Fibroblast of lung (primary cell): ENCODE measurements at places on chromosomes 7 and 10. TPM values are rescaled to one million over a fixed set of nuclear protein-coding genes. Genes with fewer than 3 reads are reported as not detected.
A peak's percentile ranks its signal among the peaks of the same experiment; 100 is the strongest.

SND1 gene
- polyA plus RNA-seq, result 137 and 166 TPM in 2 replicates

POLR3A gene
- 11.6 and 17.1 TPM in 2 replicates for polyA plus RNA-seq

SCIN gene
- polyA plus RNA-seq, result 0.02 and 0.08 TPM in 2 replicates

NUTM2B gene
- polyA plus RNA-seq, result 0.15 and 0.33 TPM in 2 replicates

TUBB8 gene
- polyA plus RNA-seq, result not detected in 2 replicates

C10orf62 gene
- polyA plus RNA-seq, result not detected in 2 replicates

TMEM229A gene
- polyA plus RNA-seq, result not detected in 2 replicates

FAM237B gene
- 0.03 TPM in 1 of 2 replicates, not detected in the other for polyA plus RNA-seq

DNA sequence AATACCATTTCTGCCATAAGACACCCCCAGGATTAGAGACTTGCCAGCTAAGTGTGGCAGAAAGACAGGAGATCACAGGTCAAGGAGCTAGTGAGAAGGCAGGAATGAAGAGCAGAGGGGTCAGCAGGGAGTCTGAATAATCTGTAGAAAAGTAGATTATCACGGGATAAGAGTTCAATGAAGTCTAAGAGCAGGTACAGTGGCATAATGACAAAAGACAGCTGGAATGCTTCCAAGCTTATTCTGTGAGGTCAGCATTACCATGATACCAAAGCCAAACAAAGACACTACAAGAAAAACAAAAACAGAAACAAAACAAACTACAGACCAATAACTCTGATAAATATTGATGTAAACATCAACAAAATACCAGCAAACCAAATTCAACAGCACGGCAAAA is 20.8 kb downstream of the PILRA start:
- H3K27ac ChIP-seq, result no peak overlapping the region
- peaks cover 6% of the 10 kb centered on the region for H3K27me3 ChIP-seq
- no peaks in the 10 kb centered on the region for H3K36me3 ChIP-seq
- no peak for DNase-seq

DNA sequence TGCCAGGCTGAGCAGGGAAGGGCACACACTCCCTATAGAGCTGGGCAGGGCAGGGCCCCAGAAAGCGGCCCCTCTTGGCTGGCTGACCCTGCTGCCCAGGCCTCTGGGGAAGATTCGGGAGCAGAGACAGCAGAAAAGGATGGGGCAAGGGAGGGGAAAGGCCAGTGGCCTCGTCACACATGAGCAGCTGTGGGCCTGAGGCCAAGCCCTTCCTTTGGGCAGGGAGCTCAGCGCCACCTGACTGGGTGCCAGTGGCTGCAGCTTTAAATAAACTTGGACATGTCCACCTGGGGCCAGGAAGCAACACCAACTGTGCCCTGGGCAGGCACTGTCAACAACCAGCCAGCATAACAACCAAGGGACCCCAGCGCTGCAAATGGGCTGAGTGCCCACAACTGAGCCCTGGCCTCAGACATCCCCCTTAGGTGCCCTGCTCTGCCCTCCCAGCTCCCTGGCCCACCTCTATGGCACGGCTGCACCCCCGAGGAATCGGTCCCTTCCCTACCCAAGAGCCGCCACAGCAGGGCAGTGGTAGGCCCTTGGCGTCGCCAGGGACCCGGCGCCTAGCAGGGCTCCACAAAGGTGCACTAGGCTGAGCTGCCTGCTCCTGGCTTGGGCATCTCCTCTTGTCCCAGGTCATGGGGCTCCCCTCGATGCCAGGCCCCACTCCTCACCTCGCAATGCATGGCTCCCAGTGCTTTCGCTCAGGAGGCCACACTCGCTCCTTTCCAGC is 2.6 kb downstream of the CAMK2B start:
- no peak overlapping the region for H3K27ac ChIP-seq
- no peak overlapping the region for H3K4me3 ChIP-seq
- no peaks in the 10 kb centered on the region for H3K4me1 ChIP-seq
- peaks cover 34% of the 10 kb centered on the region for H3K27me3 ChIP-seq
- DNase-seq, result no peak
- no peaks in the 10 kb centered on the region for H3K36me3 ChIP-seq

GRCh38 chr10:95505641-95506040 is 55.5 kb downstream of the SORBS1 start:
- H3K4me3 ChIP-seq, result no peak overlapping the region
- H3K36me3 ChIP-seq, result no peaks in the 10 kb centered on the region
- no peaks in the 10 kb centered on the region for H3K27me3 ChIP-seq
- no peak overlapping the region for H3K27ac ChIP-seq
- H3K4me1 ChIP-seq, result no peaks in the 10 kb centered on the region
- DNase-seq, result no peak

GRCh38 chr10:78811174-78811573 is 257.6 kb upstream of the ZMIZ1 start:
- no peaks in the 10 kb centered on the region for H3K4me1 ChIP-seq
- no peak overlapping the region for H3K27ac ChIP-seq
- DNase-seq, result no peak
- no peak overlapping the region for H3K4me3 ChIP-seq
- H3K27me3 ChIP-seq, result peaks cover 5% of the 10 kb centered on the region

GRCh38 chr7:43653466-43653865 is 70.6 kb downstream of the STK17A start:
- peaks cover 33% of the 10 kb centered on the region for H3K4me1 ChIP-seq
- no peak overlapping the region for H3K27ac ChIP-seq
- peak; percentile 80 for DNase-seq

- peaks cover 7% of the 10 kb centered on the region for H3K4me1 ChIP-seq
- no peaks in the 10 kb centered on the region for H3K36me3 ChIP-seq
- no peaks in the 10 kb centered on the region for H3K27me3 ChIP-seq
- no peak for DNase-seq
Measured at GRCh38 chr7:130288829-130289228, 4.1 kb upstream of the CPA4 start.

GRCh38 chr7:129356176-129356575 is 78.1 kb upstream of the STRIP2 start:
- H3K36me3 ChIP-seq, result no peaks in the 10 kb centered on the region
- DNase-seq, result no peak

DNA sequence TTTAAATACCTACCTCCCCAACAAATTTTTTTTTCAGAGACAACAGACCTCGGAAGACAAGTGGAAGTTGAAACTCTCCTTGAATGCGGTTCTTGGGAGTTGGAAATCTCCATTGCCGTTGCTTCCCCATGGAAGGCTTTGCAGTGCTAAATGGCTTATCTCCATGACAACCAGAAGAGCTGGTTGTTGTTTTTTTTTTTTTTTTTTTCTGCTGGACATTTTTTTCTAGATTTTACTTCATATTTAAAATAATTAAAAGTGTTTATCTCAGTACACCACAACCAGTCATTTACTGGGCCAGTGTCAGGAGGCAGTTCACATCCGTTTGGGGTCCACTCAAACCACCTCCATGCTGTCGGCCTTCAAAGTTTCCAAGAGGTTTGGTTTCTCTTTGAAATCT is 348.5 kb upstream of the PRKCQ start:
- no peaks in the 10 kb centered on the region for H3K27me3 ChIP-seq
- DNase-seq, result no peak
- no peak overlapping the region for H3K27ac ChIP-seq
- H3K4me1 ChIP-seq, result no peaks in the 10 kb centered on the region
- H3K36me3 ChIP-seq, result no peaks in the 10 kb centered on the region
- H3K4me3 ChIP-seq, result no peak overlapping the region

DNA sequence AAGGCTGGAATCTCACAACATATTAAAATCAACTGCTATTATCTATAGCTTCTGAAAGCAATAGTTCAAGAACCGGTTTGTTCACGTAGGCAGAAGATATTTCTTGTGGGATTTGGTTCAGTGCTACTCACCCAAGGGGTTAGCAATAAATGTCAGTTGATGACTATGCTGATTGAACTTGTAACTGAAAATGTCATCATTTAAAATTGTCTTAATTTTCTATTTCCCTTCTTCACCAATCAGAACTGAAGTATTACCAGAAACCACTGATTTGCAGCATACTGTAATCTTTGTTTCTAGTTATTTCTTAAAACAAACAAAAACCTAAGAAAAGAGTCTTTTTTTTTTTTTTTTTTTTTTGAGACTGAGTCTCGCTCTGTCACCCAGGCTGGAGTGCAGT is 46.1 kb downstream of the CPEB3 start:
- H3K4me1 ChIP-seq, result peaks cover 4% of the 10 kb centered on the region
- no peaks in the 10 kb centered on the region for H3K27me3 ChIP-seq
- no peak for DNase-seq
- no peaks in the 10 kb centered on the region for H3K36me3 ChIP-seq

- H3K36me3 ChIP-seq, result peaks cover 20% of the 10 kb centered on the region
- H3K4me1 ChIP-seq, result peaks cover 2% of the 10 kb centered on the region
- H3K4me3 ChIP-seq, result no peak overlapping the region
- H3K27me3 ChIP-seq, result no peaks in the 10 kb centered on the region
Measured at GRCh38 chr7:44693641-44694313, 54.9 kb upstream of the ZMIZ2 start.

GRCh38 chr10:88493691-88494483 is 89.2 kb downstream of the RNLS start:
- no peaks in the 10 kb centered on the region for H3K27me3 ChIP-seq
- no peaks in the 10 kb centered on the region for H3K4me1 ChIP-seq
- no peak overlapping the region for H3K4me3 ChIP-seq
- H3K27ac ChIP-seq, result no peak overlapping the region

DNA sequence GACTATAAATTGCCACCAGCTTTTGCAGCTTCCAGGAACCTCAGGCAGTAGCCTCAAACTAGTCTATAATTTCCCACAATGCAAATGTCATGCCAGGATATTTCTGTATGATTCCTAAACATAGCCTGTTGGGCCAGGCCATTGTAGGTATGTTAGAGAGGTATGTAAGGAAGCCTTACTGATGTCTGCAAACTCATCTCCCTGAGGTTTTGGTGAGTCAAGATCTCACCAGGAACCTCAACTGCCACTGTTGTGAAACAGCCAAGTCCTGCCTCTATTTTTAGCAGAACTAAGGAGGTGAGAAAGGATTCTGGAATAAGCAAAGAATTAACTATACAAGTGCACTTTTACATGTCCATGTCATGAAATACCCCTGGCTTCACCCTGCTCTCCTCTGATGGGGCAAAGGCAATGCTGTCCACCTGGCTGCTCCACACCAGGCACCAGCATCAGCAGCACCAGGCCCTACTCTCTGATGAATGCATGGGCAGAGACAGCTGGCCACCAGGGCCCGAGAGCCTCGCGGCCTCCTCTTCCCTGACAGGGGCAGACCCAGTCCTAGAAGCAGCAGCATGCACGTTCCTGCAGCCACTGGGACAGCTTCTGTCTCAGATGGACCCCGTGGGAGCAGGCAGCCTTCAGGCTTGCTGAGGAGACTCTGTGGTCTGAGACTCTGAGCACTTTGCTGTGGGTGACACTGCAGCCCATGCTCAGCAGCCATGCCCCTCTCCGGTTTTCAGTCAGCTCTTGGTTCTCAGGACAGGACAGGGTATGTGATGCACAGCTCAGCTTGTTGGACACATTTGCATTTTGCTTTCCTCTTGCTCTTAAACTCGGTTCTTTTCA is 147.3 kb downstream of the ZMYND11 start:
- H3K27ac ChIP-seq, result no peak overlapping the region
- no peak for DNase-seq
- no peaks in the 10 kb centered on the region for H3K27me3 ChIP-seq

GRCh38 chr10:90604636-90605035 is 253.2 kb downstream of the HTR7 start:
- H3K4me3 ChIP-seq, result no peak overlapping the region
- H3K4me1 ChIP-seq, result no peaks in the 10 kb centered on the region
- no peak overlapping the region for H3K27ac ChIP-seq
- H3K27me3 ChIP-seq, result no peaks in the 10 kb centered on the region

- no peaks in the 10 kb centered on the region for H3K36me3 ChIP-seq
- H3K27ac ChIP-seq, result no peak overlapping the region
- no peak for DNase-seq
- no peaks in the 10 kb centered on the region for H3K4me1 ChIP-seq
Measured at GRCh38 chr10:91775731-91776130, 22.5 kb upstream of the TNKS2 start.
